ENCODE measurements at places on chromosomes 16 and 17.

GRCh38 chr16:20911361-20911760, 10.8 kb downstream of the LYRM1 start:
- DNase-seq: no peak

DNA sequence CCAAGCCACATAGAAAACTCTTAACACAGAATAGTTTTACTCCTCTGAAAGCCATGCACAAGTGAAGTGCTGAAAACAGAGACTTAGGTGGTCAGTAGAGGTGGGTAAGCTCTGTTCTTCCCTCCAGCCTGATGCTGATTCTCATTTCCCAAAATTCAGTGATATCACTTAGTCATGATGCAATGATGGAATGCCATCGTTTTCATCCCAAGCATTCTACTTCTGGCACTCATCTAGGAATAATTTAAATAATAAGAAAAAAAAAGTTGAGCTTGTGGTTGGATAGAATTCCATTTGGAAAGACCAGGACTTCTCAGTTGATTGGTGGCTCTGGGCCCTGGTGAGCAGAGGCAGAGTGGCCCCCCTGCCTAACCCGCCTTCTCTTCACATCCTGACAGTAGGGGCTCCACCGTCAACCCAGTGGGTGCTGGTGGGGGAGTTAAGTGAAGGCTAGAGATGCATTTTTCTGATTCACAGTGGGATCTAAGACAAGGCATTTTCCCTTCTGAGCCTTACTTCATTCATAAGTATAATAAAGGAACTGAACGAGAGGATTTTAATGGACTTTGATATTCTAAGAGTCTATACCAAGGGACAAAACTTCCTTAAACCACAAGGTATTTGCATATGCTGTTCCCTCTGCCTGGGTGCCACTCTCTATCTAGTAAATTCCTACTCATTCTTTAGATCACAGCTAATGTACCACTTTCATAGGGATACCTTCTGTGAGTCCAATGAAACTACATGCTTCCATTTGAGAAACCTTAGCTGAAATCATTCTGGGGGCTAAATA, 310.3 kb upstream of the DYNLRB2 start:
- no peak for DNase-seq

DNA sequence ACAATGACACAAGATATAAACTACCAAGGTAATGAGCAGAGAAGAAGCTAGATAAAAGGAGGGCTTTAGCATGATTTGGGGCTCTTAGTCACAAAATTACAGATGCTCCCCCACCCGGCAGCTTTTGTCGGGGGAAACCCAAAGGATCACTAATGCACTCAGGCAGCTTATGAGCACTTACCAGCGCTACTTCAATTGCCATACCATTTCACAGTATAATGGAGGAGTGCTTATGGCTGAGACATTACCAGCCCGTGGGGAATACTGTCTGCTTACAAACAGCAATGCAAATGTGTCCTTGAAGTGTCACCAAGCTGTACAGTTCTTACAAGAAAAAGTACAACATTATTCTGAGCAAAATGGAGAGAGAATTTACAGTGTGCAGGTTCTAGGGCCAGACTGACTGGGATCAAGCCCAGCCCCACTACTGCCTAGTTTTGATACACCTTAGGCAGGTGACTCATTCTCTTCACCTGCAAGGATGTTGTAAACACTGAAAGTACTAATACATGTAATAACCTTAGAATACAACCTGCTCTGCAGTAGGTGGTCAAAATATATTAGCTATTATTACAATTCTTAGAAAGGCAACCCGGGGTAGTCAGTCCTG, 16.3 kb downstream of the ANKFY1 start:
- no peak for DNase-seq

- no peak for DNase-seq
Measured at GRCh38 chr17:73738751-73739575, 94.7 kb upstream of the SDK2 start.

DNA sequence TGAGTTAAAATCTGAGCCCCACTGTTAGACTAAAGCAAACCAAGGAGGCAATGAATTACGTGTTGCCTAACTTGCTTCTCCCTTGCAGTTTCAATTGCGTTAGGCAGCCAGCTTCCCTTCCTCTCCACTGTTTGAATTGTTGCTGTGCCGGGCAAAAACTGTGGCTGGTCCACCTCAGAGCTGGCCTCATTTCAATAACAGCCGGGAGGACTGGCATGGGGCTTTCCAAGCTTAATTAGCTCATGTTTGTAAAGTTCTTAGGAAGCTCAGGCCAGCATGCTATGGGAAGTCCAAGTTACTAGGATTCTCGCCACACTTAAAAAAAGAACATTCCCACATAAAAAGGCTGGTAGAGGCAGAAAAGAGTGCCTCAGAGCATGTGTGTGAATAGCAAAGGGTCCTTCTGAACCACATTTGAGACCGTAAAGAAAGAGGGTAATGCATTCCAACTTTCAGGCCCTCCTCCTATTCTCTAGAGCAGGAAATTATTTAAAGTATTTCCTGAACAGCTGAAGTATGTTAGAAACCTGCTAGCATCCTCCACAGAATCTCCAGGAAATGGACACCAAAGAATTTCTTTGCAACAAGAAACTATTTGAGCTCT, 79.0 kb upstream of the SMURF2 start:
- no peak for DNase-seq

- DNase-seq: no peak
Measured at GRCh38 chr17:58302171-58302918, 21.6 kb upstream of the MPO start.

DNA sequence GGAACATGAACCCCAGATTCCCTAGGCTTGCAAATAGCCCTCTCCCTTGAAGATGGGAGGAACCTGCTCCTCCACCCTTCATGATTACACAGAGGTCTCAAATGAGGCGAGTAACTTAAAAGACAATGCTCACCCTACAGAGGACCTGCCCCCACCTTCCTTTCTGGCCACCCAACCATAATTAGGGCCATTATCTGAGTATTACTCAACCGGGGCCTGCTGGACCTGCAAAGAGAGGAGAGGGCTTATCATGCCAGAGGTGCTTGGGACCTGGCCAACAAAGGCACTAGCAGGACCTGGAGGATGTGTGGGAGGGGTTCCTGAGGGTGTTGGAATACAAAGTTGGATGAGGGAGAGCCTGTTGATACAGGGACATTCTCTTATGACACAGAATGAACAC, 42.4 kb downstream of the RNF157 start:
- DNase-seq: no peak

DNA sequence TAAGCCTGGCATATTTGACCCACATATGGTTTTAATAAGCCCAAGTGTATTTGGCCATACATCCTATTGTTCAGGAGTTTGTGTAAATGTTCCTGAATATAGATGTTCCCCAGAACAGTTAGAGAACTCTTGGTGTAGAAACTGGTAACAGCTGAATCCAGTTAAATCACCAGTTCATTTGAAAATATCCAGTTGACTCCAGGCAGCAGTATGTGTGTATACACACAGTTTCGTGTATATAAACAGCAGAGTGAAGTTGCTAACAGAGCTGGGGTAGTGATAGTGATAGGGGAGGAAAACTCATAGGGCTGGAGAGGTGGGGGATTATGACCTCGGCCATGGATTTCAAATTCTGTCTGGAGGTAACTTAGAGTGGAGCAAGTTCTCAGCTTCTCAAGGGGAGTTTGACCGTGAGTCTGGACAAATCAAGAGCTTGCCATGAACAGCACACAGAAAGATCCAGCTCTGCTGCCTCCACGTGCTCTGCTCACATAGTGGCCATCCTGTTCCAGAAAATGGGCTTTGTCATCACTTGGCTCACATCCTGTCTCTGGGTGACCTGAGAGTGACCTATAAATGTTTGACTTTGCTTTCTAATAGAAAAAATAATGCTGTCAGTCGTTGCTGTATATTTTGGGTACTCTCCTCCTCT, 30.6 kb upstream of the MMD start:
- DNase-seq: no peak

DNA sequence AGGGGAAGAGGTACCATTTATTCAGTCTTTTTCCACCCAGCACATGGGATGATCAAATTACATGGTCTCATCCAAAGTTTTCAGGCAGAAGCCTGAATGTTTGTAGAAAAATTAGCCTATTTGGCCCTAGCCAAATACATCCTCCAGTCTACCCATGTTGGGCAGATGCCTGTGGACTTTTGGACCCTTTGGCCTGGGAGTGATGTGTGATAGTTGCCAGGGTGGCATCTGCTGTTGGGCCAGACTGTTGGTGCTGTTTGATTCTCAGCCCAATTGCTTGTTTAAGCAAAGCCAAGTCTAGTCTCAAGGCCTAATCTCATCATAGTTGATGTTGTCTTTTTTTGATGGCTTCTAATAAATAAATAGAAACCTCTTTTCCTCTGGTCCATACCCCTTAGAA, 419.0 kb downstream of the CDH13 start:
- DNase-seq: no peak

DNA sequence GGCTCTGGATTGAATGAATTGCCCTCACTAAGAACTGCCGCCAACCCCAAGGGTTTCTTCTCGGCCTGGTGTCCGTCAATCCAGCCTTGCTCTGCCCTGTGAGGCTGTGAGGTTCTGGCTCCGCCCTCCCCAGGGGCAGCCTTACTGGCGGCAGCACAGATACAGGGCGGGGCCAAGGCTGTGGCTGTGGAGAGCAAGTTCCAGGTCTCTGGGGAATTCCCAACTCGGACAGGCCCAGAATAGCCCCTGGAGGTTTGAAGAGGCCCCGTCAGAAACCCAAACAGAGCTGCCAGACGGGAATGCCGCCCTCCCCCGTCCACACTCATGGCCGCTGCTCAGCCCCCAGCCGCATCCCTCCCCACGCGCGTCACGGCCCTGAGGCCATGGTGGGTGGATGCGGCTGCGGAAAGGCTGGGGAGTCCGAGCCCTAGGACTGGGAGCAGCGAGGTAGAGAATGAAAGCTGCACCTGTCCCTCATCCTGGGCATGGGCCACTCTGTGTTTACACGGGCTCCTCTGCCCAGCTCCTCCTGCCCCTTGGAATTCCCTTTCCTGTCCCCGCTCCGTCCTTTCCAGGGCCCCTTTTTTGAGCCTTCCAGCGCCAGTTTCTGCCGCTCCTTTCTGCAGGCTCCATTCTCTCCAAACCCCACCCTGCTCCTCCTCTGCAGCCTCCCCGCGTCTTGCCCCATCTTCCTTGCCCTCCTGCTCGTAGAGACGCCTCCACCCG, 660 bp upstream of the PRRT2 start:
- DNase-seq: no peak

GRCh38 chr17:2854143-2855055, 58.2 kb downstream of the RAP1GAP2 start:
- DNase-seq: no peak

DNA sequence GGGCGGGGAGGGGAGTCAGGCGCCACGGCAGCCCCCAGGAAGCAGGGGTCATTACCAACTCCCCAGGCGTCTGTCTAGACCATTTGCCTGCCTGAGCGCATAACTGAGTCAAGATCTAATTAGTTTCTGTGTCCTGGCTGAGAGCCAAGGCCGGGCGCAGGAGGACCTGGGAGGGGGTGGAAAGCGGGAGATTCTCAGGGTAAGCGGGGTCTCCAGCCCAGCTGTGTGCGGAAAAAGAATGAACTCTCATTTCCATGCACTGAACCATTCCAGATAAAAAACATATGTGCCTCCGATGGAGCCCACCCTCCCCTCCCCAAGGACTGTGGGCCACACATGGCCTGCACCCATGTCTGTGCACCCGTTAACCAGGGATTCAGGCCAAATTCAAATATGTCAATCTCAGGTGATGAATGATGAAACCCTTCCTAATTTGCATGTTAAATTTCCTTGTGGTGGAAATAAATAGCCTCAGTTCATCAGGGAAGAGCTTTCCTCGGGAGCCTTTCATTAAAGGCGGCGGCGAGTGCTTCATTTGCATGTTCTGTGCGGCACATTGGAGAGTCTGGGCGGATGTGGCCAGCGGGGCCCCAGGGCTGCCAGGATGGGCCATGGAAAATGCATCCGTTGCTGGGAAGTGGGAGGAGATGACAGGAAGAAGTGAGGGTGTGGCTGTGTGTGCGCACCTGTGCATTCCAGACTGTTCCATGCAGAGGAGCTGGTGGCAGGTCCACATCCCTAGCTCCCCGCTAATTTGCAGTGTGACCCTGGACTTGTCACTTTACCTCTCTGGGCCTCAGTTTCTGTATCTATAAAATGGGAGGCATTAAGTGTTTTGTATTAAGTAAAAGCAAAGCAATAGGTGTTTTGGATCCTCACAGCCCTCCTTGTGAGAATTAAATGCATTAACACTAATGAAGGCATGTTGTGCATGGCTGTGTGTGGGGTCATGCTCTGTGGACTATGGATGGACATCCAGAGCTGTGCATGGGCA, 151.1 kb downstream of the SDK2 start:
- no peak for DNase-seq

GRCh38 chr17:57609125-57609877, 135.8 kb downstream of the CCDC182 start:
- DNase-seq: no peak

DNA sequence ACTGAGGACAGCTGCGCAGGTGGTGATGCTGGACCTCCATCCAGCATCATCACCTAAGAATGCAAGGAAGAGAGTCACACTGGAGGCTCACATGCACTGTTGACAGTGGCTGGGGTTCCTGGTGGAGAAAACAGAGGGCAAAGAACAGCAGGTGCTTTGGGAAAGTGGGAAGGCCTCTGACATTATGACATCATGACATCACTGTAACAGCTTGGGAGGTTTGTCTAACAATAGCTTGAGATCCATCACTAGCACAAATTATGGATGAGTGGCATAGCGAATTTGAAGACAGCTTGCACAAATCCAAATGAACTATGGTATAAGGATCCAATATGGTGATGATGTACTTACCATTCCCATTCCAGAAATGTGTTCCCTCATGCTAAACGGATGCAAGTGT, 226.5 kb upstream of the MPHOSPH6 start:
- no peak for DNase-seq

DNA sequence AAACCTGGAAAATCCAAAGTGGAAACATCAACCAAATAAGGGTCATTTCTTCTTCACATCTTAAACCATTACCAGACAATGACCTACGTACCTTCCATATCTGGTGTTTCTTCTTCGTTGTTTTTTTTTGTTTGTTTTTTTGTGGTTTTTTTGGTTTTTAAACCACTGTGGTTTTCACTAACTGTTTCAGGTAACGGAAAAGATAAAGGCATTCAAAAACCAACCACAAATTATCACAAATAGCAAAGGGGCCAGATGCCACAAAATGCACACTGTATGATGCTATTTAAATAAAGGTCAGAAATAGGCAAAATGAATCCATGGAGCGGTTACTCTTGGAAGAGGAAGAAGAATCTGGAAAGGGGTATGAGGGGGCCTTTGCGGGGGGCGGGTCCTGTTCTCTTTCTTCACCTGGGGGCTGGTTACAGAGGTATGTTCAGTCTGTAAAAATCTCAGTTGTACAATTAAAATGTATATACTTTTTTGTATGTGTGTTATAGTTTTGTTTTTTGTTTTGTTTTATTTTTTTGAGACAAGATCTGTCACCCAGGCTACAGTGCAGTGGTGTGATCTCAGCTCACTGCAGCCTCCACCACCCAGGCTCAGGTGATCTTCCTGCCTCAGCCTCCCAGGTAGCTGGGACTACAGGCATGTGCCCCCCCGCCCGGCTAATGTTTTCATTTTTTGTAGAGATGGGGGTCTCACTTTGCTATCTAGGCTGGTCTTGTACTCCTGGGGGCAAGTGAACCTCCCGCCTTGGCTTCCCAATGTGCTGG, 29.6 kb downstream of the LITAF start:
- no peak for DNase-seq

GRCh38 chr16:11679250-11679649, 11.0 kb downstream of the SNN start:
- no peak for DNase-seq

GRCh38 chr17:46178550-46179214, 14.5 kb downstream of the KANSL1 start:
- no peak for DNase-seq

- no peak for DNase-seq
Measured at GRCh38 chr16:11901091-11901490, 14.7 kb downstream of the GSPT1 start.

- DNase-seq: no peak
Measured at GRCh38 chr17:56793957-56794356, 39.8 kb downstream of the C17orf67 start.

GRCh38 chr17:62627219-62627903, at the start of gene MRC2:
TSS of gene MRC2 (plus strand) at chr17:62627670. CDS start at chr17:62627803, 133 bp downstream.
- no peak for DNase-seq
